ENCODE measurements at places on chromosomes 1 and 21.

DNA sequence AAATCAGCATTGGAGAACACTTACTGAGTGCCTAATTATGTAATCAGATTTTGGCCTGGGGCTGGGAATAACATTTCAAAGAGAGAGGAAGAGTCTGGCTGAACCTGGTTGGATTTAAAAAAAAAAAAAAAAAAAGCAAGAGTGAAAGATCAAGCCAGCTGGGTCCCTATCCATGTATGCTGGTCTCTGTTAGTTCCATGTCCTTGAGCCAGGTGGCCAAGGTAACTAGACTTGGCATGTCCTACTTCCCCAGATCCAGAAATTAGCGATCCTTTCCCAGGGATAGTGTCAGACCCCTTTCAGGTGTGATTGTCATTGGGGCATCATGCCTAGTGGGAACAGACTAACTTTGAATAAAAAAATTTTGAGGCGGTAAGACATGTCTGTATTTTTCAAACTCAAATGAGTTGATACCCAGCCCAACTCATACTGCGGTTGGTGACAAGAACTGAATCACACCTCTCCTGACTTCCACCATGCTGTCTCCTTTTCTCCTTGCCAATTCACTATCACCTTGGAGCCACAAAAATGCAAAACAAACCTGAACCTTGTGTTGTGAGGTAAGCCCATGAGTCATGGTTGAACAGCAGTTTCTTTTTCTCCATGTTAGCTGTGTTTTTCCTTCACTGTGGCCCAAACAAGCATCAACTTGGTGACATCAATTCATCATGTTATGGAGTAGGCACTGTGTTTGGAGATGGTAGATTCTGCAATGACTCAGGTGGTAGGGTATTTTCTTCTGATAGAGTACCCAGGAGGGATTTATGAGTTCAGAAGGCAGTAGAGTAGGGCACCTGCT lies 24.5 kb upstream of the PPP2R5A start:
- no peak for DNase-seq

GRCh38 chr1:220734571-220735326 lies 13.4 kb upstream of the MTARC2 start:
- DNase-seq: no peak

DNA sequence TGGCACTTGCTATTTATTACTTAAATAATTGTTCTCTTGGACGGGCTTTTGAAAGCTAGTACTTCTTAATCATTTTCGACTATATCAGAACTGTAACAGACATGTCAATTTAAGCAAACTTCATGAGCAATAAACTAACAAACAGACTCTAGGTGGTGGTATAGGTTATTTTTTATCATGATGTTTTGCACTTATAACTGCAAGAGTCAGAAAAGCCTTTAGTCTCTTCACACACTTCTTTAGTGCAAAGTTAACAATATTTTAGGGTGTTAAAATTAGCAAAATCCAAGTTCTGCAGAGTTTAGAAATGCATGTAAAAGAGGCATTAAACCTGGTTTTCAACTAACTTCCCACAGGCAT lies 2.2 kb downstream of the NRIP1 start:
- DNase-seq: no peak

- no peak for DNase-seq
Measured at GRCh38 chr1:81305997-81306452, 494.7 kb upstream of the ADGRL2 start.

Measured in substantia nigra (tissue), 51 donors.